ENCODE measurements at places on chromosomes 5 and 9.

DNA sequence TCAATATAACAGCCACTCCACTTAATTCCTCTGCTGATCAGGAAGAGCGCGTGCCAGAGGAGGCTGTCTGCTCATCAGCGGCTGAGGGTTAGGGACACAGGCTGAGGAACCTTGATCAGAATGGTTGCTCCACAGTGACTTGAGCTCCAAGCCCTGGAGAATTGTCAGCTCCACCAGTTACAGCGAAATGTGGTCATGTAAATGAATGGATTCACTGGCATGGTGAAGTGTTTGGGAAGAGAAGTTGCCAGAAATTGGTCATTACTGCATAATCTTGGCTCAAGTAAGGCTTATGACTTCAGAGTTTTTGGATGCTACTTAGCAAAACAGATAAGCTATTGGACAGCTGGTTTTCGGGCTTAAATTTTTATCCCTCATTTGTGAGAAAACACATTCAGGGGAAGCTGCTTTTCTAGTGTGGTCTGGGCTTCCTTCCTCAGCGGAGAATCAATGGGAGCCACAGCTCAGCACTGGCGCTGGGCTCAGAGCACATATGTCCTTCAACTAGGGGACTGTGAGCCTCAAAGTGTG, 65.0 kb downstream of the PRRT1B start:
- DNase-seq = peak; percentile 68

DNA sequence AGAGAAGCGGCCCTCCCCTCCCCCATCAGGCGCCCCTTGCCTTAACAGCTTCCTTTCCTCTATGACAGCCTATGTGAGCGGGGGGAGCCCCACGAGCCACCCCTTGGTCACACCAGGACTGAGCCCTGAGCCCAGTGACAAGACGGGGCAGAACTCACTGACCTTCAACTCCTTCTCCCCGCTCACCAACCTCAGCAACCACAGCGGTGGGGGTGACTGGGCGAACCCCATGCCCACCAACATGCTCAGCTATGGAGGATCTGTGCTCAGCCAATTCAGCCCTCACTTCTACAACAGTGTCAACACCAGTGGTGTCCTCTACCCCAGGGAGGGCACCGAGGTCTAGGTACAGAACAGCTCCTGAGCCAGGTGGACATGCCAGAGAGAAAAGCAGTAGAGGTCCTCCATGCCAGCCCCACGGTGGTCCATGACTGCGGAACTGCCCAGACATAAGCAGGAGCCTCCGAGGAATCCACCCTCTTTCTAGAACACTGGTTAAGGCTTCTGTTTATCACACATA, 2.6 kb downstream of the FOXI1 start:
- DNase-seq = no peak

GRCh38 chr9:102911185-102911584, 83.9 kb upstream of the CYLC2 start:
- DNase-seq = no peak

- DNase-seq = no peak
Observed at GRCh38 chr9:68428481-68428880, 72.1 kb downstream of the PGM5 start.

GRCh38 chr5:88948746-88949600, 66.0 kb upstream of the MEF2C start:
- DNase-seq = no peak

Data from fibroblast of skin of right biceps (primary cell).